DMS153 (cell line): ENCODE measurements at places on chromosomes 4 and X.

DNA sequence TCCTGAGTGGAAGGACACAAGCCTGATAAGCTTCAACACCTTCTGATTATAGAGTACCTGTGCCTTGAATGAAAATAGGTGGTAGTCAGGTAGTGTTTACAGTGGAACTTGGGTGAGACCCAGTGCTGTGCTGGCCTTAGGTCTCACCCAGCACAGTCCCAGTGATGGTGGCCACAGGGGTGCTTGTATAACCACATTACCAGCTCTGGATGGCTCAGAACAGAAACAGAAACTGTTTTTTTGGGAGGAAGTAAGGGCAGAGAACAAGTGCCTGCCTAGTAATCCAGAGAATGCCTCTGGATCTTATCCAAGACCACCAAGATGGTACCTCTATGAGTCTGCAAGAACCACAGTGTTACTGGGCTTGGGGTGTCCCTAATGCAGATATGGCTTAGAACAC, 171.5 kb upstream of the DIPK2B start:
- DNase-seq: no peak

GRCh38 chrX:13891377-13892140, 74.7 kb upstream of the GPM6B start:
- DNase-seq: no peak

GRCh38 chr4:182582245-182582644, 334.9 kb downstream of the DCTD start:
- DNase-seq: no peak

GRCh38 chr4:123649250-123649644, 252.7 kb downstream of the SPRY1 start:
- no peak for DNase-seq

DNA sequence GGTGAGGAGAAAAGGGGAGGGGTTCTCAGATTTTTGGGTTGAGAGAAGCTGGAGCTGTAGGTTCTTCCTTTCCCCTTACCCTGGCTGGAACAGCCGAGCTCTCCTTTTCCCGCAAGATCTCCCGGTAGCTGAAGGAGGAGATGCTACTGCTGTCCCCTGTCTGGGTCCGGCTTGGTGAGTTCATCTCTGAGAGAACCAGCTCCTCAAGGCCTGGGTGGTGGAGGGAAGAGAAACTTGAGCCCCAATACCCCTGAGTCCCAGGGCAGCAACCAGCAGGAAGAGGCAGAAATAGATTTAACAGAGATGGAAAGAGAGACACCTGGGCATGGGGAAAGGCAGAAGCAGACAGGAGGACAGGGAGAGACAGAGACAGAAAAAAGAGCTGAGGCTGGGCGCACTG, 6.6 kb upstream of the KCND1 start:
- DNase-seq: no peak

DNA sequence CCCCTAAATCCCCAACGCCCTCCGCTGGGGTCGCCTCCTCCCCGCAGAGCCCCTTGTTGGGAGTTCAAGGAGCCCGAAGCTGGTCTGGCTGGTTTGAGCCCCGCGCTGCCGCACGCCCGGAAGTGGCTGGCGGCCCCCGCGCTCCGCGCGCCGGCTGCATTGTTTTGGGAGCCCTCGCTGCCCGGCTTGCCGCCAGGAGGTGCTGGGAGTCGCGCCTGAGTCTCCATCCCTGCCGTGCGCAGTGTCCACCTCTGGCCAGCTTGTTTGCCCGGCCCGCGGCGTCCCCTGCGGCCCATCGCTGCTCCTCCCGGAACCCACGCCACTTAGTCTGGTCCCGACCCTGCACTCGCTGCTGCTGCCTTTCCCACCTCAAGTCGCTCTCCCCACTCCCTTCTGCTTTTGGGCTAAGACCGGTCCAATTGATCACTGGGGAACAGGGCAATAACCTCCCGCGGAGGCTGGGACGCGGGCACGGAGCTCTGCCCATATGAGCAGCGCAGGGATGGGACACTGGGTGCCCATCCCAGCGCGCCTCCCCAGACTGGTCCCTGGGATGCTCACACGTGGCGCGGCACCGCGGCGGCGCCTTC, 2.2 kb upstream of the SFRP2 start:
- DNase-seq: no peak

DNA sequence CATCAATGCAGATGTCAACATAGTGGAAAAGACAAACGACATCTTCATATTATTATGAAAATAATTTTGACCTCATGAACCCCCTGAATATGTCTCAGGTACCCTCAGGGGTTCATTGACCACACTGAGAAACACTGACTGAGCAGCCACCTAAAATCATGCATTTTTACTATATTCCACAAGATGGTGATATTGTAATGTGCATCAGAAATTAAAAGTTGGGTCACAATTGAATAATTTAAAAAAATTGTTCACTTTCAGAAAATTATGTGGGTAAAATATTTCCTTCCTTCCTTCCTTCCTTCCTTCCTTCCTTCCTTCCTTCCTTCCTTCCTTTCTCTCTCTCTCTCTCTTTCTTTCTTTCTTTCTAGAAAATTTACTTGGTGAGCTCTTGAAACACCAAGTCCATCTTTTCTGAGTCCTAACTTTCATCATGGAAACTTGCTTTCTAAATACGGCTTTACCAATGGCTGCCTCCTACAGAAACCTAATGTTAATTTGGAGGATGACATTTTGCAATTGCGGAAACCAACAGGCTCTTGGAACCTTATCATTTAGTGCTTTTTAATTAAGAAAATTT, 103.6 kb downstream of the RTL3 start:
- DNase-seq: no peak

- no peak for DNase-seq
Observed at GRCh38 chrX:130994671-130995070, 63.5 kb upstream of the ARHGAP36 start.

DNA sequence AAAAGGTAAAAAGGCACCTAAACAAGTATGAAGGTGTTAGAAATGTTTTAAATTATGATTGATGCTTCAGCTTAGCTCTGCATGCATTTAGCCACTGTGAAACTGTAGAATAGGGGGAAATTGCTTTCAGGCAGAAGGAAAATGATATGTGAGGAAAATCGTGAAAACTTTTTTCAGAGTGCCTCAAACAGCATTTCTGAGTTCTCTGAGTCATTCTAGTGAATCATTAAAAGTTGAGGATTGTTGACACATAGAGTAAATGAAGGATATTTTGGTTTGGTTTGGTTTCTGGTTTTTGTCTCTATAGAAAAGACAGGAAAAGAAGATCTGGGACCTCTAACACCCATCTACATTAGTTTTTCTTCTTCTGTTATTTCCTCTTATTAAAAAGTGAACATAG, 332.5 kb upstream of the TRAM1L1 start:
- DNase-seq: no peak

GRCh38 chr4:33746979-33747378, 2497.3 kb downstream of the ARAP2 start:
- no peak for DNase-seq

DNA sequence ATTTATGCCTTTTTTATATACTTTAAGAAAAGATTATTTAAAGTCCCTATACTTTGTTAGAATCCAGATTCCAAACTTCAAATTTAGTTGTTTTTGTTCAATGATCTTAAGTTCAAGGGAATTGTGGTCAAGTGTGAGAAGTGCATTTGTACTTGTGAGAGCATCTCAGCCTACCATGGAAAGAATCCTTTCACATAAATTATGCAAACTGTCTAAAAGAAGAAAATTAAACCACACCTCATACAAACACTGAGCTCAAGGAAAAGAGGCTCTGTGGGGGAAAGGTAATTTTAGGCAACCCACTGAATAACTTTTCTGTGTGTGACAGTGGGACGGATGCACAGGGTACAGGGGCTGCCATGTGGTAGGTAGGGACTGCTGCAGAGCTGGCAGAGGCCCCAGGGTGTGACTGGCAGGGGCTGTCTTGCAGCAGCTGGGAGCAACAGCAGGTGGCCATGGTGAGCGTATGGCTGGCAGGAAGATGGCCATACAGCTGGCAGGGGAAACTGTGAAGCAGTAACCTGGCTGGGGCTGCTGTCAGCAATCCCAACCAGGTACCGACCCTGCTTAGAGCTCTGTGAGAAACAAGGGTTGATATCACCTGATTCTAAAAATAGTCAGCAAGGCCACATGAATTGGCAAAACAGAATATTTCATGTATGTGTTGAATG, 130.6 kb downstream of the UGT8 start:
- DNase-seq: no peak

DNA sequence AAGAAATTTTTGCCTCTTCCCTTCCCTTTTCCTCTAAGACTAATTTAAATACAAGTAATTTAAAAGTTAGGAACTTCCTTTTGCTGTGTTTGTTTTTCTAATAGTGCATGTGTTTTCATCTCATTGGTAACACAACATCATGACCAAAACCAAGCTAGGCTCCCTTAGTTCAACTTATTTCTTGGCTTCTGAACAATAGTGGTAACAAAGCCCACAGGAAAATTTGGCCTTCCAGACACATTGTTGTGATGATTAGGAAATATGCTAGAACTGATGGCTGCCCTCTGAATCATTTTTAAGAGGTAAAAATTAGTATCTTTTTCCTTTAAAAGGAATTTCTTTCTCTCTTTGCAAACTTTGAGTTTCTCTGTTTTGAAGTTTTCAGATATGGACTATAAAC, 25.5 kb upstream of the TEC start:
- DNase-seq: no peak

DNA sequence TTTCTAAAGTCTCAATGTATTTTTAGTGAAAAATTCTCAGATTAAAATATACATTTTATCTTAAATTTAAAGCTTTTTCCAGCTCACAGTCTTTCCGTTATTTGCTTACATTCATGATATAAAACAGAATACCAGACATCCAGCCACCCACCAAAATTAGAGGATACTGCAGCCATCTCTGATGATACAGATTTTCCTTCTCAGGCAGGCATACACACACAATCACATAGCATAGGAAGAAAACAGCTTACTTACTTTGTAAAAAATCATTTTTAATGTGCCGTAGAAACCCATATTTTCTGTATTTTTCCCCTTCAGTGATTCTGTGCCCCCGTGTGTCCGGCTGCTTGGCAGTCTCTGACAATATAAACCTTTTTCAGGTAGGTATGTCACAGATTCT, 183.7 kb downstream of the FBXW7 start:
- DNase-seq: no peak

DNA sequence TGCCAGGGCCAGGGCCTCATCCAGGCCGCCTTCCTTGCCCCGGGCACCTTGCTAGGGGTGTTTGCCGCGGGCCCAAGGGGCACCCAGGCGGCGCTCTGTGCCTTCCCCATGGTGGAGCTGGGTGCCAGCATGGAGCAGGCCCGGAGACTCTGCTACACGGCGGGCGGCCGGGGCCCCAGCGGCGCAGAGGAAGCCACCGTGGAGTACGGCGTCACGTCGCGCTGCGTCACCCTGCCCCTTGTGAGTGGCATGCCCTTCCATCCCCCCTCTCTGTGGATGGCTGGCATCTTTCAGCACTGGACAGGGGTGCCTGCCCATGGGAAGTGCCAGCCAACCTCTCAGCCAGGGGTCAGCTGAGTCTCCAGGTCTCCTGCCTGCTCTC, 3.6 kb downstream of the PLXNB3 start:
- no peak for DNase-seq

GRCh38 chrX:65136424-65136823, 160.2 kb upstream of the ZC4H2 start:
- no peak for DNase-seq

GRCh38 chr4:9999956-10000561, 21.2 kb downstream of the SLC2A9 start:
- DNase-seq: no peak

DNA sequence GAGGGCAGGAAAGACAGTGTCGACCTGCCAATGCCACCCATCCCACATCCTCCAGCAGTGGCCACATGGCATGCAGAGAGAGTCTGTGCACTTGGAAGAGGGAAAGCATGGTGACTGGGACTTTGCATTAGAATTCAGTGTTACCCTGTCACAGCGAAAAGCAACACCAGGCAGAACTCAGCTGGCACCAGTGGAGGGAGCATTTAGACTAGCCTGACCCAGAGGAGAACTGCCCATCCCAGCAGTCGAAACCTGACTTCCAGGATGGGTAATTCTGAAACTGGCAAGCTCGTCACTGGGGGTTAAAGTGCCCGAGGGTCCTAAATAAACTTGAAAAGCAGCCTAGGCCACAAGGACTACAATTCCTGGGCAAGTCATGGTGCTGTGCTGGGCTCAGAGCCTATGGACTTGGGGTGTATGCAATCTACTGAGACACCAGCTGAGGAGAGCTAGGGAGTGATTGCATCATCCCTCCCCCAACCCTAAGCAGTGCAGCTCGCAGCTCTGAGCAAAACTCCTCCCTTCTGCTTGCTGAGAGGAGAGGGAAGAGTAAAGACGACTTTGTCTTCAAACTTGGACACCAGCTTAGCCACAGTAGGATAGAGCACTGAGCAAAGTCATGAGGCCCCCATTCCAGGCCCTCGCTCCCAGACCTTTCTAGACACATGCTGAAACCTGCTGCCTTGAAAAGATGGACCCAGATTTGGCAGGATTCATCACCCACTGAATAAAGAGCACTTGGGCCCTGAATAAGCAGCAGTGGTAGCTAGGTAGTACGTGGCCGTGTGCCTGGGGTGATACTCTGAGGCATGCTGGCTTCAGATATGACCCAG, 68.8 kb downstream of the DDX60L start:
- no peak for DNase-seq

DNA sequence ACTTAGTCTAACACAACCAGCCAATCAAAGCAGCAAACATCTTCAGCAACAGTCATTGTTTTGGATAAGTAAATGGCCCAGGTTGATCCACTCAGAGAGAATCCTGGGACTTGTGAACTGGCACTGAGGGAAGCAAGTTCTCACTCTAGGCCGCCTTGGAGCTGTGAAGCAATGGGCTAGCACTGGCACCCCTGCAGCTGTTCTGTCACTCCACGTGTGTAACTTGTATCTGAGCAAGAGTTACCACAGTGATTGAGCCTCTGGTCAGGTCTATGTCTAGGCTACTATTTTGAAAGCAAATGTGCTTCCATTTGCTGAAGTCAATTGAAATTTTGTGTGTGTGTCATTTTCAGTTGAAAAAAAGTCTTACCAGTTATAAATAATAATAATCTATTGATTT, 57.2 kb upstream of the HS3ST1 start:
- DNase-seq: no peak

DNA sequence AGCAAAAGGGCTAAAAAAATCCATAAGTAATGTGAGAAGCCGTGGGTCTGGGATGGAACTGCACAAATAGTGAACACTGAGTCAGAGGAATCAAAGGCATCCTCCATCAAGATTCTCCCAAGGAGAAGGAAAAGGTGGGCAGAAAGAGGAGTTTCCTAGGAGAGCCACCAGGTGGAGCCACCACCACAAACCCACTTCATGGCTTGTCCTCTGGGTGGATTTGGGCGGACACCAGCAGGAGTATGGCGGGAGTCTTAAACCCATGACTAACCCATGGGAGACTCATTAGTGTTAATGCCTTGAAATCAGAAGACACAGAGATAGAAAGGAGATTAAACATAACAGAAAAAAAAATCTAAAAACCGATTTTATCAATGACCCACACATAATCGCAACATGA, 147.7 kb downstream of the SH3KBP1 start:
- DNase-seq: no peak

GRCh38 chrX:139078761-139079280, 367.3 kb upstream of the FGF13 start:
- no peak for DNase-seq
